Skin of body (tissue), 3 donors: ENCODE measurements at places on chromosomes 11 and 22. TPM values are rescaled to one million over a fixed set of nuclear protein-coding genes. Genes with fewer than 3 reads are reported as not detected.

The KRTAP5-7 gene
- 0.89 TPM for total RNA-seq

The THY1 gene
- total RNA-seq: 25.1 TPM

The CLNS1A gene
- total RNA-seq: 128 TPM

The SCGB1D2 gene
- not detected for total RNA-seq

The MAP6 gene
- 1.9 TPM for total RNA-seq

The PRODH gene
- 5.6 TPM for total RNA-seq

The PANX3 gene
- not detected for total RNA-seq

The KCNK4 gene
- not detected for total RNA-seq

The SUSD2 gene
- 0.99 TPM for total RNA-seq

The RAD9A gene
- 9.6 TPM for total RNA-seq

DNA sequence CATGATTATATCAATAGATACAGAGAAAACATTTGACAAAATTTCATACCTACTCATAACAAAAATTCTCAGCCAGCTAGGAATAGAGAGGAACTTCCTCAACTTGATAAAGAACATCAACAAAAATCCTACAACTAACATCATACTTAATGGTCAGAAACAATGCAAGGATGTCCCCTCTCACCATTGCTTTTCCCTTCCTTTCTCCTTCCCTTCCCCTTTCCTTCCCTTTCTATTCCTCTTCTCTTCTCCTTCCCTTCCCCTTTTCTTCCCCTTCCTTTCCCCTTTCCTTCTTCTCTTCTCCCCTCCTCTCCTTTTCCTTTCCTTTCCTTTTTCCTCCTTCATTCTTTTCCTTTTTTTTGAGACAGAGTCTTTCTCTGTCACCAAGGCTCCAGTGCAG is 418.3 kb upstream of the B3GAT1 start:
- DNase-seq: no peak

DNA sequence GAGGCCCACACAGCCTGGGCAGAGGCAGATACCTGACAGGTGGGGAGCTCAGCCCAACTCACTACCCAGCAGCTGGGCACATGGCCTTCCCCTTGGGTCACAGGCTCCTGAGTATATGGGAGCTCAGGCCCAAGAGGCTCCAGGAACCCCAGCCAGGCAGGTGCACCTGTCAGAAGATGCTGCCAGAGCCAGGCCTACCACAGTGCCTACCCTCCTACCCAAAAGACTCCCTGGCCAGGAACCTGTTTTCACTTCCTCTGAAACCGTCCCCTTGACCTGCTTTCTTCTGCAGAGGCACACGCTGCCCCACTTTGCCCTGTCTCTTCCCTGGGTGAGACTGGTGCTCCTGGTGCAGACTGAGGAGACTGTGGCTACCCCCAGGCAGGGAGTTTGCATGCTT is 2.9 kb downstream of the CHID1 start:
- DNase-seq: no peak

- DNase-seq: no peak
Observed at GRCh38 chr11:37786214-37786755, 1188.2 kb upstream of the RAG2 start.

DNA sequence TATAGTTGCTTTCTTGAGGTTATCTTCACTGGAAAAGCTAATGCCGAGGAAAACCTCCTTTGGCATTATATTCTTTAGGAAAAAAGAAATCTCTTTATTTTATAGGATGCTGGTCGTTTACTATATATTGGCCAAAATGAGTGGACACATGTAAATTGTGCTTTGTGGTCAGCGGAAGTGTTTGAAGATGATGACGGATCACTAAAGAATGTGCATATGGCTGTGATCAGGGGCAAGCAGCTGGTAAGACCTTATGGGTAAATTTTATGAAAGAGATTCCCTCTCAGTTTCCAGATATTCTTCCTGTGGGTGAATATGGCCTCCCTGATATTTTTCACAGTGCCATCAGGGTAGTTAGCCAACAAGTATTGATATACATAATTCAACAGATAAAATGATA is 29.4 kb upstream of the TTC36 start:
- no peak for DNase-seq

GRCh38 chr11:35173011-35173511 is 34.1 kb downstream of the CD44 start:
- no peak for DNase-seq

GRCh38 chr11:1894759-1895158 is 3.1 kb upstream of the PRR33 start:
- no peak for DNase-seq

- no peak for DNase-seq
Observed at GRCh38 chr11:40816976-40817375, 642.5 kb downstream of the LRRC4C start.

DNA sequence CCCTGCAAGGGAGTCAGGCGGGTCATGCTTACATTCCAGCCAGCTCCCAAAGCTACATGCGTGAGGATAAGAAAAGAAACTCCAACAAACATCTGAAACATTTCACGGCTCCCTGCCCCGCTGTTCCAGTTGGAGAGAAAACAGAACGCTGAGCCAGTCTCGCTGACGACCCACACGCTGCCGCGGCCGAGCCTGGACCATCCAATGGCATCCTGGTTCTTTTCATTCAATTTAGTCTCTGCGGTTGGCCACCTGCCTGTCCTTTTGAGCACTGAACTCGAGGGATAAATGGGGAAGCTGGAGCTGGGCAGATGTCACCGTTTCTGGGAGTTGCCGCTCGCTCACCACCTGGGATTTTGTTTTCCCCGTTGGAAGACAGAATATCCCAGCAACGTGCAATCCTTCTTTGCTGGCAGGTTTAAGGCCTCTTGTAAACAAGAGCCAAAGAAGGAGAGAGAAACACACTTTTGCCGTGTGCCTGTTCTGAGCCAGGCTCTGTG is 45.3 kb upstream of the SHISAL1 start:
- no peak for DNase-seq

DNA sequence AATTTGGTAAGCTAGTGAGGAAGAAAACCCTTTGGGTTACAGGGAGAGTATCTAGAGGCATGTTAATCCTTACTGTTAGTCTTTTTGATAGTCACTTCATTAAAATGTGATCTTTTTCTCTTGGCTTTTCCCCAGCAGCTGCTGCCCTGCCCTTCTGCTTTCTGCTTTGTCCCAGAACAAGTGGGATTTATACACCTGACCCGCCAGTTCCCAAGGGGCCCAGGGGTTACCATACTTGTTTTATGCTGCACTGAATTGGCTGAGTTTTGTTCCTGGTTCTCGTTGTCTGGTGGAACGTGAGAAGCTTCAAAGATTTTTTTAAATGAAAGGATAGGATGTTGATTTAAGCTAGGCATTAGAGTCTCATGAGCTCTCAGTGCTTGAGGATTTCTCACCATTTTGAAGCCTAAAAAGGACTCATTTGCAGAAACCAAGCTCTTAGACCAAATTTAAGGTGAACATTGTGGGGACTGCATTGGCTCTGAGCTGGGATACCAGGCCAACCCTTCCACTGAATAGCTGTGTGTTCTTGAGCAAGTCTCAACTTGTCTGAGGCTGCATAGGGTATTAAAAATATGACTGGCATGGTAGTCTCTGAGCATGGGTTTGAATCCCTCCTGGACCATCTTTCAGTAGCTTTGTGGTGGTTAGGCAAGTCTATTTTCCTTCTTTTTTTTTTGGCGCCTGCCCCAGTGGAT is 6.6 kb downstream of the LIMK2 start:
- DNase-seq: no peak

GRCh38 chr11:21321530-21321929 is 652.1 kb downstream of the NELL1 start:
- DNase-seq: no peak

GRCh38 chr11:92843455-92843854 is 126.0 kb upstream of the MTNR1B start:
- no peak for DNase-seq

GRCh38 chr11:70716986-70717775 is 318.9 kb downstream of the CTTN start:
- DNase-seq: no peak

DNA sequence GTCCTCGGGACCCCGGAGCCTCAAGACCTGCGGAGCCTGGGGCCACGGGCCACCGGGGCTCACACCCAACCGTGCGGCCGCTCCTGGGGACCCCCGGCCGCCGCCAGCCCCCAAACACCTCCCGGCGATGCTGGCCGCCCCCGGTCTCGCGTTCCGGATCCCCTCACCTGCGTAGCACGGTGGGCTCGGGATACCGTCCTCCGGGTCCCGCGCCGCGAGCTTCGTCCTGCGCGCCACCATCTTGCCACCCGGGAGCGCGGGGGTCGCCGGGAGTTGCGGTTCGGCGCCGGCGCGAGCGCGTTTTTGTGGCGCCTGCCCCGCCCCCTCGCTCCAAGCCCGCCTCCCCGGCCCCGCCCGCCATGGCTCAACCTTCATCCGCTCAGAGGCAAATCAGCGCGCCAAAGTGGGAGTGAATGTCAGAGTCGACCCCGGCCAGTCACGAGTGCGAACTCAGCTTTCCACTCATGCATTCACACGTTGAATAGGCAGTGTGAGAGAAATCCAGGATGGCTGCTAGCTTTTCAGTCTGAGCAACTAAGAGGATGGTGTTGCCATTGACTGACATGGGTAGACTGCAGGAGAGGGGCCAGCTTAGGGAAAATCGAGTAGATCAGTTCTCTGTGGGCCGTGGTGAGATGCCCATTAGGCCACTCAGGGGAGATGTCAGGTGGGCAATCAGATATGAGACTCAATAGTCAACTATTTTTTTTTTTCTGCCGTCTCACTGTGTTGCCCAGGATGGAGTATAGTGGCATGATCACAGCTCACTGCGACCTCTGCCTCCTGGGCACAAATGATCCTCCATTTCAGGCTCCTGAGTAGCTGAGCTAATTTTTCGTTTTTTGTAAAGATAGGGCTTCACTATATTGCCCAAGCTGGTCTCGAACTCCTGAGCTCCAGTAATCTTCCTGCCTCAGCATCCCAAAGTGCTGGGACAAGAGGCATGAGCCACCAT is 28.3 kb downstream of the SERHL2 start:
- DNase-seq: peak; percentile 28

GRCh38 chr22:30885591-30885990 is 83.0 kb downstream of the MORC2 start:
- no peak for DNase-seq
